ENCODE measurements at places on chromosomes 13 and 19. TPM values are rescaled to one million over a fixed set of nuclear protein-coding genes. Genes with fewer than 3 reads are reported as not detected.

- no peak overlapping the region for H3K4me3 ChIP-seq
- peak overlapping the region; percentile 39 for H3K27ac ChIP-seq
- DNase-seq: peak; percentile 75
- peaks cover 92% of the 10 kb centered on the region for H3K36me3 ChIP-seq
- peaks cover 93% of the 10 kb centered on the region for H3K4me1 ChIP-seq
Measured at GRCh38 chr19:41868120-41868988, 8.3 kb downstream of the RPS19 start.

GRCh38 chr19:16888629-16889365 lies at the start of gene F2RL3:
Gene F2RL3, plus strand, starts transcription at chr19:16888999. Its CDS starts 191 bp downstream, at chr19:16889190.
- H3K27me3 ChIP-seq: no peaks in the 10 kb centered on the region
- H3K4me1 ChIP-seq: peaks cover 42% of the 10 kb centered on the region
- H3K4me3 ChIP-seq: peak within 1 kb of the TSS; percentile 49

Gene DCT
- 0.18 TPM for total RNA-seq

- no peak overlapping the region for H3K4me3 ChIP-seq
- H3K4me1 ChIP-seq: peaks cover 8% of the 10 kb centered on the region
- H3K27me3 ChIP-seq: peaks cover 37% of the 10 kb centered on the region
- H3K36me3 ChIP-seq: no peaks in the 10 kb centered on the region
Measured at GRCh38 chr13:107864543-107865317, 350.6 kb downstream of the LIG4 start.

Gene PLPP2
- 11.7 TPM for total RNA-seq
